ENCODE measurements at places on chromosomes 6 and 20. TPM values are rescaled to one million over a fixed set of nuclear protein-coding genes. Genes with fewer than 3 reads are reported as not detected.

- no peak for DNase-seq
These were observed 213.9 kb upstream of the STXBP5 start for GRCh38 chr6:146990284-146990683.

The MUC22 gene
- total RNA-seq = not detected

DNA sequence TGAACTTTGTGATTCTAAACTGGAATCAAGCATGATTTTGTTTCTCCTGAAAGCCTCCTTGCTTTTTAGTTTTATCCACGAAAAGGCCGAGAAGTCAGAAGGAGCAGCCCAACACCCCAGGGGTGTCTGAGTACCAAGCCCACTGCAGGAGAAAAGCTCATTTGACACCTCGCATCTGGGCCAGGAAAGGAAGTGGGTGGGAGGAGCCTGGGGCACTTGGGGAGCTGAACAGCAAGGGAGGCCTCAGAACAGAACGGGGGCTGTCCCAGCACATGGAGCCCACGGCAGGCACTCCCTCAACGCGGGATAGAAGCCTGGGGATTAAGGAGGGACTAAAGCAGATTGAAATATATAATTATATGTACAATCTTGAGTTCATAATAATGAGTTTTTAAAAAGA, 6.6 kb downstream of the KIF25 start:
- DNase-seq = no peak

DNA sequence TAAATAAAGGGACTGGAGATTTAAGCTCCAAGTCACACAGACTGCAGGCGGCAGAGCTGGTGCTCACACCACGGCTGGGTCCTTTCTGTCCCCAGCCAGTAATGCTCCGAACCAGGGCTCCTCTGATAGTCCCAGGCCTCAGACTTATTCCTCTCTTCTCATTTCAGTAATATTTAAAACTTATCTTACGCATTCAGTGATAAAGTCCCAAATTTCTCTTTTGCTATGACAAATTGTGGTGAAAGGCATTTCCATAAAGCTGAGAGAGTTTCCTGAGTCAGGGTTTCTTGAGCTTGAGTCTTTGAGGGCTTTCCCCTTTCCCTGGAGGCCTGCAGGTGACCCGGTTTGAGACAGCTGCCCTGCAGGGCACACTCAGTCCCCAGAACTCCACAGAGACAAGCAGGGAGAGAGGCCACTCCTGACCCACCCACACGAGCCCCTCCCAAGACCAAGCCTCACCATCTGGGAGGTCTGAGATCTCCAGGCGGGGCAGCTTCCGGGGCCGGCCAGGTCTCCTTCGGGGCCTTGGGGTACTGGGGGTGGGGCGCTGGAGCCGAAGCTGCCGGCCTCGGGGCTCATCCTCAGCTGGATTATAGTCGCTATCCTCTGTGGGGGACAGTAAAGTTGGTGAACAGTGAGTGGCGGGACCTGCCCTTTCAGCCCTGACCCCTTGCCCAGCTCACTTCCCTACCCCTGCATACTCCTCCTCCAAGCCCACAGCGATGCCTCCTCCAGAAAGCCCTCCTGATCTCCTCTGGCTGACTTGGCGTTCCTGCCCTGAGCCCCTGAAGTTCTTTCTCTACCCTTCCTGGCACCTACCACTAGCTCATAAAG, 6.6 kb downstream of the ZNF335 start:
- no peak for DNase-seq

GRCh38 chr6:55734256-55734655, 141.1 kb downstream of the BMP5 start:
- no peak for DNase-seq

GRCh38 chr6:163470611-163471010, 56.1 kb downstream of the QKI start:
- DNase-seq = no peak

GRCh38 chr6:67766057-67766456, 869.0 kb upstream of the ADGRB3 start:
- DNase-seq = no peak

The PCK1 gene
- 0.94 TPM for total RNA-seq

DNA sequence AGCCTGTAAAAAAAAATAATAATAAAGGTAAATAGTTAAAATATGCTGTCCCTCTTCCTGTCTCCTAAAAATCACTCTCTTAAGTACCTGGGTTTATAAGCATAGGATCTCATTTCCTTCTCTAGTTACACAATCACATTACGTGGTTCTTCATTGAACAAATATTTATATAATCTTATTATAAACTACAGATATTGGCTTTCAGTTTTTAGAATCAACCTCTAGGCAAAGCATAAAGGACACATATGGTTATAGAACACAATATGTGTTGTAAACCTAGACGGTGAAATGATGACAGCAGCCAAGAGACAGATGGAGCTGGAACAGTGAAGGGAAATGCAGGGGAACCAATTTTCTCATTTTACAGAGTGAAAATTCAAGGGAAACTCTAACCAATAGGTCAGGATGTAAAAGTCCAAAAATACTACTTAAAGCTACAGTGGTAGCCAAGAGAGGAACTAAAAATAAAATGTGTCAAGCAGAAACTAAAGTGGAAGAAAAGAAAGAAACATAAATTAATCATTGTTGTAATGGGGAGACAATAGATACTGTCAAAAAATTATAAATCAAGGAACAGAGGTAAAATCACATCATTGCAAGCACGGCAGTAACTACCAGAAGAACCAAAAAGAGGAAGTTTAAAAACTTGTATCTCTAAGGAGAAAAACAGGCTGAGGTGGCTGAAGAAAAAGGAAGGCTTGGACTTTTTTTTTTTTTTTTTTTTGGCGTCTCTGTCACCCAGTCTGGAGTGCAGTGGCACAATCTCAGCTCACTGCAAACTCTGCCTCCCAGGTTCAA, 82.8 kb upstream of the CDYL start:
- DNase-seq = no peak

DNA sequence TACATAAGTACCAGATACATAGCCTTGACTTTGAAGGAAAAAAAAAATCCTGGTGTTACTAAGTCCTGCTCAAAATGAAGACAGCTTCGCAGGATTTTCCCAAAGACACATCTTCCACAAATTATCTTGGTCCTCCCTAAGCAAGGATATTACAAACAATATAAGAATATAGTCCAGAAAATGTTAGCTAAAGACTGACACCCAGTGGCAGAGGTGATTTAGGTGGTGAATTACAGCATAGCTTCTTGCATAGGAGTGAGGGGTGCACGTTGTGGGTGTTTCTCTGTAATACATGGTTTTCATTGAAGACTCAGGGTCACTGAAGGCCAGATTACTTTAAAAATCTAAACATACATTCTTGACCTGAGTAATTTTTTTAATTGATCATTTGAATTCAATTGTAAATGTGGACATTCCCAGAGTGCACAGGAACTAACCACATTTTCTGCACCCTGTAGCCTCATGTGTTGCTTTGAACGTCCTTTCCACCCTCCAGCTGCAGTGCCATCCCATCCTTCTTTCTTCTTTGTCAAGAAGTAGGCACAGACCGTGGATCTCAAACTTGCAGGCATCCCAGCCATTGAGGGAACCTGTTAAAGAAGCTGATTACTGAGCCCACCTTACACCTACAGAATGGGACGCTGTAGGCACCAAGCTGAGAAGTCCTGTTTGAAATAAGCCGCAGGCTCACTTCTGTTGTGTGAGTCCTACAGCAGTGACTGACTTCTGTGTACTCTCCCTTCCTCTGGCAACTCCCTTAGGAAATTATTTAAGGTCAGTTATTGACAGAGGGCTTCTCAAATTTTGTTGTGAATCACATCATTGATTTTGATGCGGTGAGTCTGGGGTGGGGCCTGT, 102.6 kb downstream of the PERP start:
- peak; percentile 60 for DNase-seq

DNA sequence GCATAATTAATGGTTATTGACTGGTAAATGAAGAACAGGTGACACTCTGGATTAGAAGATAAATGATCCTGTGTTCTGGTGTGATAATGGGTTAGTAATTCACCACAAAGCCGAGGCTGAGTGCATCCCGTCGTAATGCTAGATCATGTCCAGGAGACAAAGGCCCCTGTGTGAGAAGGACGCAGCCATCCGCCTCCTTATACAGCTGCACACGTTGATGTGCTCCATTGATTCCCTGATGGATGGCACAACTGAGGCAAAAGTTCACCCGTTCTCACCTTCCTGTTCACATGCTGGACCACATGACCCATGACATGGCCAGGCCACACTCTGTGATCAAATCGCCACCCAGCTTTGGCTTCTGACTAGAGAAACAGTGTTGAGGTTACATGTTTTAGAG, 136.1 kb downstream of the FOXC1 start:
- DNase-seq = no peak

GRCh38 chr6:36912586-36912985, 26.8 kb downstream of the C6orf89 start:
- peak; percentile 67 for DNase-seq

The WFDC5 gene
- total RNA-seq = not detected

DNA sequence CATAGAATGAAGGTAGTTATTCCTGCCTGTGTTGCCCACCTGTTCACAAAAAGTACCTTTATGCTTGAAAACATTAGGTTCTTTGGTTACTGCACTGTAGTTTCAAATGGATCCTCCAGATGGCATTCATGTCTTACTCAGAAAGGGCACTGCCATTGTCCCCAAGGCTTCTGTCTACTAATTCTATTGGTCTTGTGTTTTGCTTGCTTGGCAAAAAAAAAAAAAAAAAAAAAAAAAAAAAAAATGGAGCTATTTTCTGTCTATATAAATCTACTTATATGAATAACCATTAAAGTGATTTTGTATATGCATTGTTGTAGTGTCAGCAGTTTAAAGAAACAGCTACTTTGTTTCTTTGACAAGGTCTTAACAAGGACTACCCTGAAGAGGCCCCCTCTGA, 12.7 kb upstream of the EFHC1 start:
- peak; percentile 61 for DNase-seq

DNA sequence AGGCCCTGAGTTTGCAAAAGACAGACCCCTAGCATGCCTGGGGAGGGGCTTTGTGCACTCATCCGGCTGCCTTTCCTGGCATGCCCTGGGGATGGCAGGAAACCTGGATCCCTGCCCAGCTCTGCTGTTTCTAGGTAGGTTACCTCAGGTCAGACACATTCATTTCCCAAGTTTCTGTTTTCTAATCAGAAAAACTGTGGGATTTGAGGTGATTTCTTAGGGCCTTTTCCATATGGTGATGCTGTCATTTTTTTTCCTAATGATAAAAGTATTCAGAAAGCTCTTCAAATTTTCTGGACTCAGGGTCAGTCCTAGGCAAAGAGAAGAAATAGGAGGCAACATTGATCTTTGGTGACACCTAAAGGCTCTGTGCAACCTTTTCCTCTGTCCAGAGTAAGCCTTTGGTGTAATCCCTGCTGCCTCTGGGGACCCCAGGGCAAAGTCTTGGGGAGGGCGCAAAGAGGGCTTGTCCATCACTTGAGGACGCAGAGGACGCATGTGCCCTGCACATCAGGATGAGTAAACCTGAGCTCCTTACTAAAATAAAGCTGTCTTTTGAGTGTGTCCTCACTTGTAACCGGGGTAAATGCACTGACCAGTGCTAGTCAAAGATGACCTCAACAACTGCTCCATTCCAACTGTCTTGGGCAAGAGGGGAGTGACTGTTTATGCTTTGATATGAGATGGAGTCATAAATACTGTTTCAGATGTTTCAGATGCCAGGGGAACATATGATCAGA, 13.5 kb upstream of the TRAM2 start:
- DNase-seq = peak; percentile 36

- DNase-seq = no peak
These were observed 129.6 kb downstream of the PLEKHG1 start for GRCh38 chr6:150729188-150729748.

DNA sequence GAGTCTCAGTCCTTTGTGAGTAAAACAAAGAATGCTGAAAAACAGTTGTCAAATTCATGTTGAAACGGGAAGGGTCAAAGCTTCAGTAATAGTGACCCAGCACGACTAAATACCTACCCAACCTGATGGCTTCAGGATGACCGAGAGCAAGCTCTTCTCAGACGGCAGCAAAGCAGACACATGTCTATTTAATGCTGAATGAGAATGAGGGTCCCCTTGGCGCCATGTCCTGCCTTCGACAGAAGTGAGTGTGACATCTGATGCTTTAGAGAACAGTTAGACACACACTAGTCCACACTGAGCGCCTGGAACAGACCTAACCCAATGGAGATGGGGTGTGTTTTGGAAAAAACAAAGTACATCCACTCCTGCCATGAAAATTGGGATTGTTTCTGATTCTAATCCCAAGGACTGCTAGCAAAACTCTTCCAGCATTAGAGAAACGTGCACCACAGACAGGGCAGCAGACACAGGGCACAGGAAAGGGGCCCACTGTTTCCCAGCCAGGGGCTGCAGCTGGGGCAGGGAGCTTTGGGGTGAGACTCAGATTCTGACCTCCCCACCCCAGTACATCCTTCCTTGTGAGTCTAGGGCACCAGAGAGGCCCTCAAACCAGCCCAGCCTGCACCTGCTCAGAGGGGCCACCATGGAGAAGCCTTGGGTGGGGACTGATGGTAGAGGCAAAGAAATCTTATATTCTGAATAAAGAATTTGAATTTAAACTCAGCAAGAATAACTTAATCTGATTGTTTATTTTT, 76.5 kb downstream of the C6orf118 start:
- DNase-seq = no peak

The ARG1 gene
- not detected for total RNA-seq

All from HT-29 (cell line).